ENCODE measurements at places on chromosomes 3 and 15. TPM values are rescaled to one million over a fixed set of nuclear protein-coding genes. Genes with fewer than 3 reads are reported as not detected.

Gene PLA2G4E
- 0.05 TPM for total RNA-seq

- DNase-seq: no peak
Observed at GRCh38 chr15:62343397-62343796, 178.3 kb upstream of the C2CD4B start.

DNA sequence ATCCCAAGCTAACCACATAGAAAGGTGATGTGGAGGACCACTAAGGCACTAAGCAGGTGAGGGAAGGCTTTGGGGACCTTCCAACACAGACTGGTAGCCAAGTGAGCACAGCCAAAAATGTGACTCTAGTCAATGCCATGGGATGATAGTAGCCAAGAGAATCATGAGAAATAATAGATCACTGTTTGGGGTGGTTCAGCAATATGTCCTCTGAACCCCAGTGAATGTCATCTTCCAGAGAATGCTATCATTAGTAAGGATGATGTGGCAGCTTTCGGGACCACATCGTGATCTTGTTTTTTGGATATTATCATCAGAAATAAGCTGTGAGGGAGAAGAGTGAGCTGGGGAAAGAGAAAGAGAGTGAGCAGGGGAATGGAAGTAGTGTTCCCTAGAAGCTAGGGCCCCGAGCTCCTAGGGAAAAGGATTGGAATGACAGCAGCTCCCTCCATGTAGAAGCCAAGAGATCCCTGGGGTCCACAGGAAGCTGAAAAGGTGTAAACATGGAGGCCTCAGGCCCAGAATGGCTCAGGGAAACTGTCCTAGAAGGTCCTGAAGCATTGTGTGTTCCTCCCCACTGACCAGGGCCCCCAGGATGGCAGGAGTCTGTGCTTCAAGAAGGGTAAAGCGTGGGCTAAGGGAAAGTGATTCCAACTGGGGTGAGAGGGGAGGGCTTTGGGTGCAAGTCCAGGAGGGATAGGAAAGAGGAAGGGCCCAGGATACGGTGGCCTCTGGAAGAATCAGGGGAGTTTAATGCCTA, 56.6 kb upstream of the KLF13 start:
- no peak for DNase-seq

Gene XIRP1
- total RNA-seq: 317 TPM

GRCh38 chr3:15064299-15064834, 748 bp downstream of the MRPS25 start:
- no peak for DNase-seq

Gene TMEM44
- 6.1 TPM for total RNA-seq

- DNase-seq: no peak
Observed at GRCh38 chr3:44906997-44907396, 32.6 kb downstream of the TGM4 start.

All from Right ventricle myocardium inferior (tissue), 1 donor.